ENCODE measurements at places on chromosomes 3 and 15.

DNA sequence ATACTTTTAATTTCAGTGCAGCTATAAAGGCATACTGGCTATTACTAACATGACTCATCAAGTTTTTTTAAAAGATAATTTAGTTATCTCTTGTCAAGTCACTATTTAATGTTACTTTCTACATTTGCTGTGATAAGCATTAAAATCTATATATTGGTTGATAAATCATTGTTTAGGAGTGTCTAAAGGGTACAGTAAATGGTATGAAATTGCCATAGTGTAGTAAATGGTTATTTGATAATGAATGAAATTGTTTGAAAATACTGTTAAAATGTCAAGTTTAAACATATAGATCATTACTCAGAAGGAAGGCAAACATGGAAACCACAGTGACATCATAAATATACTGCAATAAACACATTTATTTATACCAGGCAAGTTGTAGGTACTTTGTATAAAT is 13.2 kb upstream of the BNIP2 start:
- DNase-seq = no peak

GRCh38 chr15:55897560-55898336 is 95.7 kb downstream of the NEDD4 start:
- DNase-seq = peak; percentile 54

DNA sequence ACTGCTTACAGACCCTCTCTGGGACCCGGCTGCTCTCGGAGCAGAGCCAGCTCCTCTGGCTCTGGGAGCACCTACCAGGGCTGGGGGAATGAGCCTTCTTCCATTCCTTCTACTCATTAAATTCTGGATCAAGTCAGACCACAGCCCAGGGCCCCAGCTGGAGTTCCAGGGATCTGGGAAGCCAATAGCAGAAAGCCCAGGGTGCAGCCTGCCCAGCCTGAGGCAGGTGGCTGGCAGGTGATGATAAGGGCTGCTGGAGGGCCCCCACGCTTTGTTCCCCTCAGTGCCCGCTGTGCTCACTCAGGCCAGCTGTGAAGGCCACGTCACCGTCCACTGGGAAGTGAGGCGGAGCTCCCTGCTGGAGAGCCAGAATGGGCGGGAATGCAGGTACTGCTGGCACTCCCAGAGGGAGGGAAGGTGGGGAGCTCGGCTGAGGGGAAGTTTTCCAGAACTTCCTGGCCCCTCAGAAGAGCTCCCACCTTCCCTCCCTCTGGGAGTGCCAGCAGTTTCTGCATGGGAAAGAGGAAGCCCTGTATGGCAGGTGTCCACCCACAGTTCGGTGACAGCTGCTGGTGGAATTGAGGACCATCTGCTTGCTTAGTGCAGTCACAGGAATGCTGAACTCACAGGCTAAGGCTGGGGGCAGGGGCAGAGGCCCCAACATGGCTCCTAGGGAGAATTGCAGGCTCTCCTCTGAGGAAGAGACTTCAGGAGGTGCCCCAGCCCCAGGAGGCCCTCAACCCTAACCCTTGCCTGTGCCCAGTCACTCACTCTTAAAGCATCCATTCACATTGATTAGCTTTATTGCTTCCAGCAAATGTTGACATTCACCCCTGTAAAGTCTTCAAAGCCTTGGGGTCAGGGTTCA is 12.6 kb upstream of the RTP3 start:
- DNase-seq = no peak

- DNase-seq = no peak
Measured at GRCh38 chr3:73513260-73513659, 111.5 kb downstream of the PDZRN3 start.

GRCh38 chr3:112377568-112378071 is 44.7 kb downstream of the CD200 start:
- no peak for DNase-seq

DNA sequence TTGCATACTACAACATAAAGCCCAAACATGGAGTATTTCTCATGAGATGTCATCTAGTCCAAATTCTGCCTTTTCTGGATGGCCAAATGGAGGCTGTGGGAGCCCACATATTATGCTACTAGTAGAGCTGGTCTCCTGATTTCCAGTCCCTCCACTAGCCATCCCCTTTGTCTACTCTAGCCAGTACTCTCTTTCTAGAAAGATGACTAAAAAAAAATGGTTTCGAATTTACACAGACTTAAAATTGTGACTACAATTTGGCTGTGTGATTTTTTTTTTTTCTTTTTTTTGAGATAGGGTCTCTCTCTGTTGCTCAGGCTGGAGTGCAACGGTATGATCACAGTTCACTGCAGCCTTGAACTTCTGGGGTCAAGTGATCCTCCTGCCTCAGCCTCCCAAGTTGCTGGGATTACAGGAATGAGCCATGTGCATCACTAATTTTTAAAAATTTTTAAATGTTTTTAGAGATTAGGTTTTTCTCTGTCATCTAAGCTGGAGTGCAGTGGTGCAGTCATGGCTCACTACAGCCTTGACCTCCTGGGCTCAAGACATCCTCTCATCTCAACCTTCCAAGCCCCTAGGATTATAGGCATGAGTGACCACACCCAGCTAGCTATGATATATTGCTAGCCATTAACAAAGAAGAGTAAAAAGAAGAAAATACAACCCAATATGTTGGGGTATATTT is 273.9 kb downstream of the ADAMTSL3 start:
- no peak for DNase-seq

DNA sequence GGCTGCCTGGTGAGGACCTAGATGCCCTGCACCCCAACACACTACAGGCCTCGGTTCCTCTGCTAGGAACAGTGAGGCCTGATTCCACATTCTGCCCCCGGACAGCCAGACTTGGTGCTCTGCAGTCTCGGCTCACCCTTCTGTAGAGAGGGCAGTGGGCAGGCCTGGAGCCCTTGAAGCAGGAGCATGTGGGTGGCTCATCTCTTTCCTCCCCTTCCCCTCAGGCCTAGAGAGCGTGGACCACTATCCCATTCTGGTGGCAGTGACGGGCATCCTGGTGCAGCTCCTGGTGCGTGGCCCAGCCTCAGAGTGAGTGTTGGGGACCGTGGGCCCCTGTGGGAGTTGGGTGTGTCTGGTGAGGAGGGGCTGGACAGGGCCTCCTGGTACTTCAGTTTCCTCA is 3.3 kb downstream of the AMIGO3 start:
- no peak for DNase-seq

DNA sequence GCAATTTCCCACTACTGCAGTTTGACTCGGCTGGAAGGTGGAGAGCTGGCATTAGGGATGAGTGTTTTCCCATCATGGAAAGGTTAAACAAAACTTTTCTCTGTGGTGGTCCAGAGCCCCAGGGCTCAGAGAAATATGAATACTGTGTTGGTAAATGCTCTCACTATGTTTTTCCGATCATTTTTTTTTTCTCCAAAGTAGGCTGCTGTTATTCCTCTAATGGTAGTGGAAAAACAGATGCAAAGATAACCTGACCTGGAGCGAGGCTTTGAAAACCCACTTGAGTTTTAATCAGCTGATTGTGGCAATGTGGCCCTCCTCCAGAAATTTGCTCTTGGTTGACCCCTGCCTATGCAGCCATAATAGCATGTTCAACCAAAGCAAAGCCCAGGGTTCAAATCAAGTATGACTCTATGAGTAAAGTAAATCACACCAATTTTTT is 320.8 kb upstream of the CTNNB1 start:
- no peak for DNase-seq

GRCh38 chr15:58585693-58586443 is 154.1 kb downstream of the LIPC start:
- peak; percentile 44 for DNase-seq

DNA sequence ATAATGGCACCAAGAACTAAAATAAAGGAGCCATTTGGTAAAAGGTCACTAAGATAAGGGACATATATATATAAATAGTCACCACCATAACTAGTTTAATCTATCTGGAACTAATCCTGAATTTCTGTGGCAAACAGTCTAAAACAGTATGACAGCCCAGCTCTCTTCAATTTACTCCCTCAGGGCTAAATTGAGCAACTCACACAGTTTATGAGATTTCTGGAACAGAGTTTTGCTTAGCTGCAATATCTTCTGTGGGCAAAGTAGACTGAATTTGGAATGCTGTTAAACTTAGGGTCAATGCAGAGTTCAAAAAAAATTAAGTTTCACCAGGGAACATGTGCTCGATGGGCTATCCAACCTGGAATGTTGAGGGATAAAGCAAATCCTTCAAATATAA is 70.1 kb upstream of the VEPH1 start:
- DNase-seq = no peak

- no peak for DNase-seq
Measured at GRCh38 chr15:52309154-52309548, 13.5 kb upstream of the MYO5C start.

- DNase-seq = no peak
Measured at GRCh38 chr3:20344400-20344959, 158.5 kb upstream of the SGO1 start.

GRCh38 chr3:108287146-108287545 is 9.2 kb upstream of the HHLA2 start:
- no peak for DNase-seq

DNA sequence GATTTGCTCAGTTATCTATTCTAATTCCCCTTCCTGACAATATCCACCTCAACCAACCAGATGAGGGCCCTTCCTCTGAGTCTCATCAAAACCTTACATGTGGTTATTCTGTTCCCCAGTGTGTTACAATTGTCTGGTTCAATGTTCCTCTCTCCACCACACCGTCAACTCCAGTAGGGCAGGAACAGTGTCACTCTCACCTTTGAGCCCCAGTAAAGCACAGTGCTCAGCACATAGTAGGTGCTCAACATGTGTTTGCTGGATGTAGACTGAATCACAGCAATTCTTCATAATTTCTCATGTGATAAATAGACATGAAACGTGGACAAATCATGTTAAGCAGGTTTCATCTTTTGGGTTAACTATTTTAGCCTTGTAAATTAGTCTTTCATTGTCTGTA is 103.0 kb upstream of the EIF1B start:
- DNase-seq = no peak

- DNase-seq = no peak
Measured at GRCh38 chr15:67146234-67146633, 80.8 kb downstream of the SMAD3 start.

DNA sequence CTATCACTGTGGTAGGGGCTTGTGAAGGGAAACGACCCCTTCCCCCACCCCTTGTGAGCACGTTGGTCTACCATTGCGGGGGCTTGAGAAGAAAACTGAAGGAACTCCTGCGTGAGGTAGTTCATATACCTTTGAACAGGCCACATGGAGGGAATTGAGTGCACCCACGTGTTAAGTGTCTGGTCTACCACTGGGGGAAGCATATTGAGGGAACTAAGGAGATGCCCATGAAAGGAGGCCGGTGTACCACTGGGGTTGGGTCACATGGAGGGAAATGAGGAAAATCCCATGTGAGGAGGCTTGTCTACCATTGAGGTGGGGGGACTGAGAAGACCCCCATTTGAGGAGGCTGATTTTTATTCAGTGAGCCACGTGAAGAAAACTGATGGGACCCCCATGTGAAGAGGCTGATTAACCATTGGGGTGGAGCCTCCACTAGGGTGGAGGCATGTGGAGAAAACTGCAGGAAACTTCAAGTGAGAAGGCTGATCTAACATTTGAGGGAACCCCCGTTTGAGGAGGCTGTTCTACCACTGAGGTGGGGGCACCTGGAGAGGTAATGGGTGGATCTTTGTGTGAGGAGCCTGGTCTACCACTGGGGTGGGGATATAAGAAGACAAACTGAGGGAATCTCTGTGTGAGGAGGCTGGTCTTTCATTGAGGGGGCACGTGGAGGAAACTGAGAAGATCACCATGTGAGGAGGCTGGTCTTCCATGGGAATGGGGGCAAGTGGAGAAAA is 163.2 kb downstream of the FBLN2 start:
- no peak for DNase-seq

DNA sequence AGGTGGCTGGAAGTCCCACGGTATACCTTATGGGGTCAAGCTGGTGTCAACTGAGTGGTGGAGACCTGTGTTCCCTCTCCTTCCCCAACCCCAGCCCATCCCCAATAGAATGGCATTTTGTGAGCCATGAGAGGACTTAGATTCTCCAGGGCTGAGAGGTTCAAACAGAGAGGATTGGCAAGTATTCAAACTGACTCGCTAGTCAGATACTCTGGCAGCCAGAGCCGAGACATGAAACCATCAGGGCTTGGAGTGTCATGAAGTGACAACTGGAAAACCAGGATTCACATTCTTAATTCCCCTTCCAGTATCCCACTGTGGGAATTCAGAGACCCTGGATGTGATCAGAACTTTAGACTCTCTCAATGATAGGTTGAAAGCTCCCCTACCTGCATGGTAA is 159.4 kb upstream of the SNTN start:
- DNase-seq = no peak

GRCh38 chr3:189322339-189322738 is 150.6 kb downstream of the TPRG1 start:
- no peak for DNase-seq

DNA sequence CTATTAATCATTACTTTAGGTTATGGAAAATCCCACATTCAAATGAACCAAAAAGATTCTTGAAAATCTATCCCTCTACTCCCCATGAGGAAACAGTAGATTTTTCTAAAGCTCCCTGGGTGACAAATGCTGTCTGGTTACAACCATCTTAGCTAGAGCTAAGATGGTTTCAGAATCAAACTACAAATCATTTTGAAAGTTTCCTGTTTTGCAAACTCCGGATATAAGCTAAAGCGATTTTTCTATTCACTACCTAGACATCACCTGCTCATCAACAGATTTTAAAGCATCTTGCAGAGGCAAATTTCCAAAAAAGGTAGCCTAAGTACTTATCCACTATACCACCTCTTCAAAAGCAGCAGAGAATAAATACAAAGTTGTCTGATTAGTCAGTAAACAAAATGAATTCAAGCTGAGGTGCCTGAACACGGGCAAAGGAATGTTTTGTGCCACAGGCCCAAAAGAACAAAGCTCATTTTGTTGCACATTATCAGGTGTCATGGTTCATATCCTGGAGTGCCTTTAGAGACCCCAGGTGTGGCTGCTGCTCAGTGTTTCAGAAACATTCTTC is 204.9 kb downstream of the TNIK start:
- DNase-seq = no peak

DNA sequence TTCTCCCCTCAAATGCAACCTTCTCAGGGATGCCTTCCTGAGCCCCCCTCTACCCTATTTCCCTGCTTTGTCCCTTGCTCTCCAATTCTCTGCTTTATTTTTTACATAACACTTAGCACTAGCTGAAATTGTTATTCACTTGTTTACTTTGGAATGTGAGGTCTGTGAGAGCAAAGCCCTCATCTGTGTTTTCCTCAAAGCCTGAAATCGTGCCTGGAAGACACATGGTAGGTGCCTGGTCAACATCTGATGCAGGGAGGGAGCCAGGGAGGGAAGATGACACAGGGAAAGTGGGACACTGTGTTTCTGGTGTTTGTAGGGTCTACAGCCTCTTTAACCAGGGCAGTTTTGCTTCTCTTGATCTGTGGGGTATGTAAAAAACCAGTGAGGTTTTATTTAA is 23.6 kb downstream of the EIF2AK4 start:
- DNase-seq = no peak

- peak; percentile 85 for DNase-seq
Measured at GRCh38 chr3:14780927-14781507, 37.7 kb upstream of the FGD5 start.

Data from Karpas-422 (cell line).